ENCODE measurements at places on chromosomes 7 and 10. TPM values are rescaled to one million over a fixed set of nuclear protein-coding genes. Genes with fewer than 3 reads are reported as not detected.

GRCh38 chr7:23299770-23300300 lies 696 bp downstream of the MALSU1 start:
- DNase-seq, result peak; percentile 41

DNA sequence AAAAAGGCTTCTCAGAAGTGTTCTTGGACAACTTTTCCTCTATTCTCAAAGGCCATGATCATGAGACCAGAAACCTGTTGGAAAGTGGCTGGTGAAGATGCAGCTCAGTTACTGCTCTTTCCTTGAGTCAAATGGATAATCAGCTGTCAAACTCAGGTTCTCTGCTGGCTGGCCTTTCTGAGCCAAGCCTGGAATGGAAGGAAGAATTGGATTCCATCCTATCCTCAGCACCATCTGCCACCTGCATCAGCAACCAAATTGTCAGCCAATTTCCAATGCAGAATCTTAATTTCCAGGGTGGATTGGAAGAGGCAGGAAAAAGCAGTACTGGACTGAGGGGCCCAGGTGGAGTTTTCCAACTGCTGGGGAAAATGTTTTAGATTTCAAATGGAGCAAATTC lies 631.7 kb downstream of the KCNMA1 start:
- DNase-seq, result no peak

- no peak for DNase-seq
Measured at GRCh38 chr7:101804088-101804963, 13.1 kb upstream of the CUX1 start.

DNA sequence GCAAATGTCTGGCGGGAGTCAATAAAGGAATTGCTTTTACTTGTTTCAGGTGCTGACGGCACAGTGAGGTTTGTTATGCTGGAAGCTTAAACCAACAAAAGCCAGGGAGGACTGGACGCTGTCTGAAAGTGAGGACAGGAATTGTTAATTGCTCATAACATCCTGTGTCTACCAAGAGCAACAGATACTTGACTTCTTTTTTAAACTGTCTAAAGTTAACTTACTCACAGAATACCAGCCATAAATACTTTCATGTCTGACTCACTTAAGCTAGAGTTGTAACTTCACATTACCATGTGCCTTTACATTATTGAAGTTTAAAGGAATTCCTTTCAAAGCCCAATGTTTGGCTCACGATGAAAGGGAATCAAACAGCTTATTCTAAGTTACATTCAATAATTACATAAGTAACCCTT lies 252.7 kb upstream of the SHH start:
- no peak for DNase-seq

DNA sequence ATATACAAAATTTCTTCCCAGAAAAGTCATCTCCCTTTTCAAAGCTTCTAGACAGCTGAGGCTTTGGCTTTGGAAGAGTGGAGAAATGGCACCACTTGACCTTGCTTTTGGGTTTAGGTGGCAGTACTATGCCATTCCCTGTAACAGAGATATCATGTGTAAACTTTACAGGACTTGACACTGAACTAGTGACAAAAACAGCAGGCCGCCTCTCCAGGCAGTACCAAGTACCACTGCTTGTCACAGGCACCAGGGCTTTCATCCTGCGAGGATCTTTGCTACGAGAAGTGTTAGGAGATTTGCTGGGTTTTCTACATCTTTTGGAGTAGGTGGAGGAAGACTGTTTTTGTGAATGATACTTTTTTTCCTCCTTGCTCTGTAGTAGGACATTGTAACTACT lies 32.6 kb upstream of the ANLN start:
- DNase-seq, result no peak

The CLRN3 gene
- total RNA-seq, result not detected

The ZC3HAV1L gene
- 17.1 TPM for total RNA-seq
